Thyroid gland (tissue), 4 donors: ENCODE measurements at places on chromosomes 2 and 18. TPM values are rescaled to one million over a fixed set of nuclear protein-coding genes. Genes with fewer than 3 reads are reported as not detected.

- H3K4me1 ChIP-seq = no peaks in the 10 kb centered on the region
- no peak overlapping the region for H3K4me3 ChIP-seq
- no peaks in the 10 kb centered on the region for H3K36me3 ChIP-seq
Measured at GRCh38 chr2:124426625-124427024, 401.5 kb downstream of the CNTNAP5 start.

DNA sequence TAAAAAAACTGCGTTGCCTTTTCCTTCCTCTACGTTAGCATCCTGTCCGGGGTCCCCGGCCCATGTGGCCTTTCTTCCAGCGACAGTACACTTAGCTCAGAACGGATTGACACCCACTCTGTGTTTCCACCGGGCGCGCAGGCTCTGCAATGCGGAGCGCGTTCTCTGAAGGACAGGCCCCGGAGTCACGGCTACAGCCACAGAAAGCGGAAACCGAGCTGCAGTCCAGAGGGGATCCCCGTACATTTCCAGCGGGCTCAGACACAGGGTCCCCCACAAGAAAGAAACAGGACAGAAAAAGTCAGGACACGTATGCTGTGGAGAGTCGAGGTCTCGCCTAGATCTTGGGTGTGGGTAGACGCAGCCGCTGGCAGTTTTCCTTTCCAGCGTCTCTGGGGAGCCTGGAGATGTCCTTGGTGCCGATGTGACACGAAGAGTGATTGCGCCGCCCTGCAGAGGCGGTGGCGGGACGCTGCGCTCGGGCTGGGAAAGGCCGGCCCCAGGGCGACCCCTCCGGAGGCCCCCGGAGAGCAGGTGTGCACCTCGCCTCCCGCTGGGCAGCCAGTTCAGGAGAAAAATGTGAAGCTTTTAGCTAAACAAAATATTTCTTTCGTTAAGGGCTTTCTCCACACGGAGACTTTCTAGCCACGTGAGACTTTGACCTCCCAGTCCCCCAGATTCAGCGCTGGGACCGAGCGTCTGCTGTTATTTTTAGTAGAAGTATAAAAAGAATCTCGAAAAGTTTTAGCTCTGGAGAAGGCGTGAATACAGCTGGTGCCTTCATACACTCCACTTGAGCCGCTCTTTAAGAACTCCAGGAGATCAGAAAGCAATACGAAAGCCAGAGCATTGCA, 1.3 kb upstream of the ACKR3 start:
- peak overlapping the region; percentile 36 for H3K4me3 ChIP-seq
- peak; percentile 88 for DNase-seq
- no peaks in the 10 kb centered on the region for H3K36me3 ChIP-seq
- peak overlapping the region; percentile 96 for H3K27ac ChIP-seq

GRCh38 chr2:166653185-166653813, 159.2 kb upstream of the SCN7A start:
- no peaks in the 10 kb centered on the region for H3K27me3 ChIP-seq
- no peaks in the 10 kb centered on the region for H3K4me1 ChIP-seq
- H3K4me3 ChIP-seq = no peak overlapping the region
- no peaks in the 10 kb centered on the region for H3K36me3 ChIP-seq

- no peak for DNase-seq
- H3K4me3 ChIP-seq = no peak overlapping the region
- no peaks in the 10 kb centered on the region for H3K27me3 ChIP-seq
- H3K4me1 ChIP-seq = no peaks in the 10 kb centered on the region
- H3K36me3 ChIP-seq = no peaks in the 10 kb centered on the region
Measured at GRCh38 chr2:150697596-150697995, 210.1 kb upstream of the RND3 start.

The GREB1 gene
- 1.2 TPM for total RNA-seq

The LRATD1 gene
- total RNA-seq = 21.1 TPM

The LONRF2 gene
- total RNA-seq = 32.0 TPM

The TUBB8B gene
- total RNA-seq = not detected

The MARCHF7 gene
- total RNA-seq = 107 TPM

The SNX17 gene
- 124 TPM for total RNA-seq

The SH3BP4 gene
- 64.6 TPM for total RNA-seq
